Keratinocyte (primary cell): ENCODE measurements at places on chromosomes 2 and 18. TPM values are rescaled to one million over a fixed set of nuclear protein-coding genes. Genes with fewer than 3 reads are reported as not detected.

- H3K4me1 ChIP-seq, result peaks cover 29% of the 10 kb centered on the region
- no peaks in the 10 kb centered on the region for H3K27me3 ChIP-seq
- peak overlapping the region; percentile 61 for H3K27ac ChIP-seq
- H3K4me3 ChIP-seq, result no peak overlapping the region
These were observed 91.8 kb downstream of the NOL10 start for GRCh38 chr2:10597956-10598355.

DNA sequence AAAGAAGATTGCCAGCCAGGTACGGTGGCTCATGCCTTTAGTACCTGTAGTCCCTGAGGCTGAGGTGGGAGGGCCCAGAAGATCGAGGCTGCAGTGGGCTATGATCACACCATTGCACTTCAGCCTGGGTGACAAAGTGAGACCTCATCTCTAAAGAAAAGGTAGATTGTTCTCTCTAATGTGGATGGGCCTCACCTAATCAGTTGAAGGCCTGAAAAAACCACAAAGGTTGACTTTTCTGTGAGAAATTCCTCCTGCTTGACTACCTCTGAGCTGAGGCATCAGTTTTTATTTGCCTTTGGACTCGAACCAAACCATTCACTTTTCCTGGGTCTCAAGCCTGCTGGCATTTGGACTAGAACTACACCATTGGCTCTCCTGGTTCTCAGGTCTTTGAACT lies 142.1 kb upstream of the CYP26B1 start:
- no peak overlapping the region for H3K4me3 ChIP-seq
- no peak for DNase-seq
- H3K4me1 ChIP-seq, result no peaks in the 10 kb centered on the region
- H3K36me3 ChIP-seq, result no peaks in the 10 kb centered on the region
- H3K27me3 ChIP-seq, result no peaks in the 10 kb centered on the region

DNA sequence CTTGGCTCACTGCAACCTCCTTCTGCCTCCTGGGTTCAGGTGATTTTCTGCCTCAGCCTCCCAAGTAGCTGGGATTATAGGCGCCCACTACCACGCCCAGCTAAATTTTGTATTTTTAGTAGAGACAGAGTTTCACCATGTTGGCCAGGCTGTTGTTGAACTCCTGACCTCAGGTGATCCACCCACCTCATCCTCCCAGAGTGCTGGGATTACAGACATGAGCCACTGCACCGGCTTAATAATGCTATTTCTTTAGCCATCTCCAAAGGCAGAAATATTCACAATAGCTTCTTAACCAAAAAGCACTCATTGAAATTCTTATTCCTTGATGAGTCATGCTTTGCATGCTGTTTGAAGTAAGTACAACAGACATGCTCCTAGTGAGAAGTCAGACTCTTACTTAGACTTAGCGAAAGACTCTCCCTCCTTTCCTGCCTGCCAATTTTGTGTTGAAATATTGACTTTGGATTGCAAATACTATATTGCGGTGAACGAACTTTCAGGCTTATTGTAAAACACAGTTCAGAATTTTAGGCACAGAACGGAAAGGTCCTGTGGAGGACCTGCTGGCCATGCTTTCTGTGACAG lies 4.4 kb downstream of the ACTR3 start:
- no peaks in the 10 kb centered on the region for H3K27me3 ChIP-seq
- DNase-seq, result no peak
- H3K4me3 ChIP-seq, result peak overlapping the region; percentile 36
- H3K4me1 ChIP-seq, result peaks cover 48% of the 10 kb centered on the region

GRCh38 chr18:48705043-48705442 lies 166.2 kb downstream of the CTIF start:
- no peak for DNase-seq
- H3K36me3 ChIP-seq, result peaks cover 1% of the 10 kb centered on the region
- no peak overlapping the region for H3K27ac ChIP-seq
- no peaks in the 10 kb centered on the region for H3K27me3 ChIP-seq

- no peak for DNase-seq
- no peak overlapping the region for H3K4me3 ChIP-seq
- H3K27me3 ChIP-seq, result no peaks in the 10 kb centered on the region
- H3K4me1 ChIP-seq, result no peaks in the 10 kb centered on the region
These were observed 258.5 kb downstream of the DOK6 start for GRCh38 chr18:69659142-69659651.

Gene ERBB4
- 0.01 TPM in 3 replicates for polyA plus RNA-seq

- DNase-seq, result no peak
- H3K4me1 ChIP-seq, result no peaks in the 10 kb centered on the region
- no peaks in the 10 kb centered on the region for H3K36me3 ChIP-seq
These were observed 184.1 kb upstream of the HS6ST1 start for GRCh38 chr2:128502638-128503246.

Gene PTPN4
- 9.3 to 21.2 TPM (median 20.6 TPM) in 3 replicates for polyA plus RNA-seq

Gene DUSP19
- polyA plus RNA-seq, result 0.39 to 1.1 TPM (median 0.73 TPM) in 3 replicates

- H3K4me1 ChIP-seq, result no peaks in the 10 kb centered on the region
- H3K27me3 ChIP-seq, result peaks cover 3% of the 10 kb centered on the region
- DNase-seq, result no peak
These were observed 90.2 kb upstream of the ARHGAP28 start for GRCh38 chr18:6639305-6639704.

DNA sequence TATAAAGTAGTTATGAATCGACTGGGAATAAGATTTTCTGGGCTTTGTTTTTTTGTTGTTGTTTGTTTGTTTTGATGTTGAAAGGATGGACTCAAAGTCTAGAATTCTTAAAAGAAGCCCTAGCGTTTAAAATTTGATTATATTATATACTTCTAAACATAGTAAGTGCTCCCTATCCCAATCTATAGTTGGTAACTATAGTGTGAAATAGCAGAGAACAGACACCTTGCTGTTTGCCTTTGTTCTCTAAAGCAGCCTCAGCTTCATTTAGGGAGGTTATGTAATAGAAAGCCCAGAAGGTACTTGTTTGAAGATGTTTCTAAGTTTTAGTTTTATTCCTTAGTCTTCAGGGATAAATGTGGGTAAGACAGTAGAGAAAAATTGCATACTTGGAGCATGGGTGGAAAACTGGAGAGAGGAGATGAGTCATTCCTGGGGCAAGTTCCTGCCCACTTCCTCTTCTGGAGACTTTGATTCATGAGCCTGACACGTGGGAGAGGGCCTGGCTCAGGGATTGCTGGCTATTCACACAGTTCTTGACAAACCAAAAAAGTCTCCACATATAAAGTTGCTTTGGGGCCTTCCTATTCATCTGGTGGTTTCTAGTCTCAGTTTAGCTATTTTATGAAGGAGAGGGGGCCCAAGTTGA lies 131.9 kb downstream of the MYO1B start:
- peaks cover 28% of the 10 kb centered on the region for H3K4me1 ChIP-seq
- no peak overlapping the region for H3K4me3 ChIP-seq
- peak; percentile 74 for DNase-seq
- peaks cover 16% of the 10 kb centered on the region for H3K36me3 ChIP-seq
- H3K27ac ChIP-seq, result peak overlapping the region; percentile 51
- no peaks in the 10 kb centered on the region for H3K27me3 ChIP-seq

Gene LRRTM1
- not detected in 3 replicates for polyA plus RNA-seq

Gene SERPINB3
- polyA plus RNA-seq, result 3.8 to 26.8 TPM (median 12.7 TPM) in 3 replicates

Gene DSG4
- 0.18 to 0.50 TPM (median 0.19 TPM) in 3 replicates for polyA plus RNA-seq

- peaks cover 18% of the 10 kb centered on the region for H3K27me3 ChIP-seq
- H3K4me1 ChIP-seq, result peaks cover 15% of the 10 kb centered on the region
- no peak for DNase-seq
- H3K36me3 ChIP-seq, result no peaks in the 10 kb centered on the region
- H3K27ac ChIP-seq, result no peak overlapping the region
- no peak overlapping the region for H3K4me3 ChIP-seq
These were observed 121.7 kb upstream of the SMAD2 start for GRCh38 chr18:48051945-48052840.

Gene SALL3
- polyA plus RNA-seq, result not detected in 3 replicates

Gene ADCYAP1
- polyA plus RNA-seq, result not detected in 3 replicates

DNA sequence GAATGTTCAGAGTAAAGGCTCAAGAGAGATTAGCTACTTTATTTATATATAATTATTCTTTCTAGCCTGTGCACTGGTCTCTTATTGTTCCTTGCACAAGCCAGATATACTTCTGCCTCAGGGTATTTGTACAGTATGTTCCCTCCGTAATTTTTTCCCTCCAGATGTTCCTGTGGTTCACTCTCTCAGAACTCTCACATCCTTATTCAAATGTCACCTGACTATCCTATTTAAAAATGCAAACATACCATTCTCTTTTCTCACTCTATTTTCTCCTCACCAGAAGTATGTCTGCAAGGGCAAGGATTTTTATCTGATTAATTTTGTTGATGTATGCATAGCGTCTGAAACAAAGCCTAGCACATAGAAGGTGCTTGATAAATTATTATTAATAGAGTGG lies 64.0 kb upstream of the CERS6 start:
- no peaks in the 10 kb centered on the region for H3K36me3 ChIP-seq
- no peak overlapping the region for H3K27ac ChIP-seq
- DNase-seq, result peak; percentile 48
- no peaks in the 10 kb centered on the region for H3K27me3 ChIP-seq
- H3K4me1 ChIP-seq, result peaks cover 22% of the 10 kb centered on the region
- no peak overlapping the region for H3K4me3 ChIP-seq

GRCh38 chr2:135850892-135851668 lies 14.1 kb upstream of the LCT start:
- peaks cover 6% of the 10 kb centered on the region for H3K36me3 ChIP-seq
- no peaks in the 10 kb centered on the region for H3K4me1 ChIP-seq
- H3K4me3 ChIP-seq, result no peak overlapping the region
- no peaks in the 10 kb centered on the region for H3K27me3 ChIP-seq
- no peak overlapping the region for H3K27ac ChIP-seq
- no peak for DNase-seq
